Activated T-cell treated with anti-CD3 and anti-CD28 coated beads, Interleukin-2, amount 50 U/mL, for 72 hours (primary cell): ENCODE measurements at places on chromosomes 12 and 14. TPM values are rescaled to one million over a fixed set of nuclear protein-coding genes. Genes with fewer than 3 reads are reported as not detected.

DNA sequence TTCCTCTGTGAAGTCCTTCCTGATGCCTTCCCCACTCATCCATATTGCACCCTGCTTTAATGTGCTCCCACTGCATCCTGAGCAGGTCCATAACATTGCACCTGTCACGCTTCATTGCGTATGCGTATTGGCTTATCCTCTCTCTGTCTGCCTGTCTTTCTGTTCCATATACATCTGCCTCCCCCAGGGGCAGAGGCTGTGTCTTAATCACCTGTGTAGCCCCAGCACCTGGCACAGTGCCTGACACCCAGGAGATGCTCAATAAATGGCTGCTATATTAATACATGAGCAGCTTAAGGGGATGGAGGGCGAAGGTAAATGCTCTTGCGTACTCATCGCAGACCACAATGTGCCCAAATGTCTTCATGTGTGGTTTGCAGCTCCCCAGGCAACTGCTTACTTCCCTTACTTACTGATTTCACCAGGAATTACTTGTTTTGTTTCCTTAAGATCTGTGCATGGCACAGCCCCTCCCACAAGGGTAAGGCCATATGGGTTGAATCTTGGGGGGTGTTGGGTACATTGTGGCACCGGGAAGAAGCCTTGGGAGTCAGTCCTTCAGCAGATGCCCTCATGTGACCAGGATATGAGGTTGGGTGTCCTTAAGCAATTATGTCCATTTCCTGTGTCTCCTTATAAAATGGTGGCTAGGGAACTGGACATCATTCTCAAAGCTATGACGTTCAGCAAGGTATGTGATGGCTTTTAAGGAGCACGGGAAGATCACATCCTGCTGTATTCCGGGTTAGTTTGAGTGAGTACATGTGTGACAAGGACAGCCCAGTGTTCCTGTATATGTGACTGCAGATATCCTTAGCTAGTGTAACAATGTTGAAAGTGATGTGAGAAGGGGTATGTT is 848 bp upstream of the CPNE6 start:
- no peak for DNase-seq

DNA sequence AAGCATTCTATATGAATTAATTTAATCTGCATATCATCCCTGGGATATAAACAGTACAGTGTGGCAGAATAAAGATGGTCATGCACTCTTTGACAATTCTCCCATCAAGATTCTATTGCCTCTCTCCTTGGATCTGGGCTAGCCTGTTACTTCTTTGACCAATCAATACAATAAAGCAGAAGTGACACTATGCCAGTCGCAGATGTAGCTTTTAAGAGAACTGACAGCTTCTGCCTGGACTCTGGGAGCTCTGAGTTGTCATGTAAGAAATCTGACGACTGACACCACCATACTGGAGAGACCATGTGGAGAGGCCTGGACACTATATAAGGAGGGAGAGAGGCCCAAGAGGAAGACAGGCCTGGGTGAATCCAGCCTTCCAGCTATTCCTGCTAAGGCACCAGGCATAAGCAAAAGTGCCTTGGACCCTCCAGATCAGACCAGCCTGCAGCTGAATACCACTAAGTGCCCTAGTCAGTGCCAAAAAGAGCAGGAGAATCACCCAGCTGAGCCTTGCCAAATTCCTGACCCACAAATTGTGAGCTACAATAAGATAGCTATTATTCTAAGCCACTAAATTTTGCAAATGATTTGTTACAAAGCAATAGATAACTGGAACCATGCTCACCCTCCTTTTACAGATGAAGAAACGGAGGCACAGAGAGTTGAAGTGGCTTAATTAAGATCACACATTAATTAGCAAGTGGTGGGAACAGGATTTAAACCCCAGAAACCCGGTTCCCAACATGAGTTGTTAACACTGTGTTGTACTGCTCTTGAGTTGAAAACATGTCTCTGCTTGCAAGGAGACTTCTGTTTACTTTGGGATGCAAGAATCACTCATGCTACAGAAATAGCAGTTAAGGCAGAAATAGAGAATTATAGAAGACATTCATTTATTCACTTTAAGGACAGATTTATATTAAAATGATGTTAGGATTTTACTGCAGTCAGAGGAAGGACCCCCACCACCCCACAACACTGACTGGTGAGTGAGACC is 84.6 kb downstream of the RIN3 start:
- DNase-seq, result no peak

DNA sequence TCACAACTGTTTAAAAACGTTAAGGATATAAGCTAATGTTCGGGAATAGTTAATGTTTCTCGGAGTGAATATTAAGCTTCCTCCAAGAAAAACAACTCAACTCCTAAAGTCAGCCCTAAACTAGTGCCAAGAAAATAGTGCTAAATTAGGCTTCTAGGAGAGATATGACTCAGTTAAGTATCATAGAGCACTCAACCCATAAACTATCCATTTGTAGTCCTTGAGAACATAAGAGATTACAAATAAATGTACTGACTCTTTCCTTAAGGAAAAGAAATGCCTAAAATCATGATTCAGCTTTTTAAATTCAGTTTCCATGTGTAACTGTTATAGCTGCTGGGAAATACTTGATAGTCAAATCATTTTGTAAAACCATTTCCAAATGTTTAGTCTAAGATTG is 117.1 kb downstream of the HMGA2 start:
- no peak for DNase-seq

DNA sequence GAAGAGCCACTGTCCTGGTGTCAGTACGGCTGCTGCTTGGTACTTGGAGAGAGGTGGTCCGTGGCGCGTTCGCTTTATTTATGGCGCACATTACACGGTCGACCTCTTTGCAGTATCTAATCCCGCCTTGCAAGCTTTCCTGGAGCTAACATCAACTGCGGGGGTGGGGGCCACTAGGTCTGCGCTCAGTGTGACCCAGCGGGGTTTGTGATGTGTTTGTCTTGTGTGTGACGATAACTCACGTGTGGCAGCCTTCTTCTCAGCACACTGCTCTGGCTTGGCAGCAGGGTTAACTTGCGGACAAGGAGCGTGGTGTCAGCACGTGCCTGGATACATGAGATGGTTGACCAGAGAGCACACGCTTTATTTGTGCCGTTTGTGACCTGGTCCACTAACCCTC is 122.2 kb upstream of the RTL1 start:
- no peak for DNase-seq

- DNase-seq, result no peak
Measured at GRCh38 chr12:1297639-1298175, 296.7 kb downstream of the FBXL14 start.

- DNase-seq, result no peak
Measured at GRCh38 chr12:11209113-11209512, 22.4 kb upstream of the TAS2R42 start.

DNA sequence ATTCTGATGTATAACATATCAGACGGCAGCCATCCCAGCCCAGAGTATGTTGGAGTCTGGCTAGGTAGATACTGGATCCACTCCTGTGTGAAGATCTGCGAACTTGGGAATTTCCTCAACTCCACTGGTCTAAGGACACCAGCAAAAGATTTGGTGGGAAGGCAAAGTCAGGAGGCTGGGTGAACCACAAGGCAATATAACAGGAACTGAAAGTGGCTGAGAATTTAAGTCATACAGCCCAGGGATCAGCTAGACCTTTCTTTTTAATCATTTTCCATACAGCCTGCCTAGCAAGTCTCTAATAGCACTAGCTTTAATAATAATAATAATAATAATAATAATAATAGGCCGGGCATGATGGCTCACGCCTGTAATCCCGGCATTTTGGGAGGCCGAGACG is 34.8 kb downstream of the BRAP start:
- no peak for DNase-seq

DNA sequence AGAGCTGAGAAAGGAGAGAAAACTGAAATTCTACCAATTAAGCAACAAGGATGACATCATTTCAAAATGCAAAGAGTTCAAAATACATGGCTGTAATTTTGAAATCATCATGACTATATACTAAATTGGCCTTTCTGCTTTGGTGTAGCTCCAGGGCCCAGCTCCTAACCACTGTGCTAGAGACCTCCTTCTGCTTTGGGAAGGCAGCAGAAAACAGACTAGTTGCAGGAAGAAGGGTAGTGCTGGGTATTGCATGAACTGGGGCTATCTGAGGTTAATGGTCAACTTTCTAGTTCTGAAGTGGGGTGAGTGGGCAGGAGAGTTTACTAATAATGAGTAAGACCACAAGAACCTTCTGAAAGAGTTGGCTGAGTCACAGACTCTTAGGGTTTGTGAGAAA is 66.2 kb downstream of the PTGER2 start:
- no peak for DNase-seq

GRCh38 chr14:95500772-95501401 is 15.6 kb downstream of the SYNE3 start:
- no peak for DNase-seq

- no peak for DNase-seq
Measured at GRCh38 chr12:95200128-95200894, 17.0 kb downstream of the FGD6 start.

DNA sequence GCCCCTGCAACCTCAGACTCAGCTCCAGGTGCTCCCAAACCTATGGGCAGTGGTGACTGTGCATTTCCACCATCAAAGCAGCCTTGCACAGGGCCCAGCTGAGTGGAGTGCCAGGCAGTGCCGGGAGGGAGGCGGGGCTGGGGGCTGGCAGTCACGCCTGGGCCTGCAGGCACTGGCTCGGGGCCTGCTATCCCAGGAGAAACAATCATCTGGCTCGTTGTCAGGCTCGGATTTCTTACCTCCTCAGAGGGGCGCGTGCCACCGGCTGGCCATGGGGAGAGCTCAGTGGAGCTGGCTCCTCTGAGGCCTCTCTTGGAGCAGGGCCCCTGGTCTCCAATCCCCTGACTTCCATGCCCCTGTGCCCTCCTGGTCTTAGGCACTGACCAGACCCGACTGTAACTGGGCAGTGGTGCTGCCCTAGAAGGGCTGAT is 20.2 kb upstream of the PPP1R13B start:
- DNase-seq, result no peak

- DNase-seq, result no peak
Measured at GRCh38 chr12:20109676-20110075, 258.7 kb upstream of the PDE3A start.

DNA sequence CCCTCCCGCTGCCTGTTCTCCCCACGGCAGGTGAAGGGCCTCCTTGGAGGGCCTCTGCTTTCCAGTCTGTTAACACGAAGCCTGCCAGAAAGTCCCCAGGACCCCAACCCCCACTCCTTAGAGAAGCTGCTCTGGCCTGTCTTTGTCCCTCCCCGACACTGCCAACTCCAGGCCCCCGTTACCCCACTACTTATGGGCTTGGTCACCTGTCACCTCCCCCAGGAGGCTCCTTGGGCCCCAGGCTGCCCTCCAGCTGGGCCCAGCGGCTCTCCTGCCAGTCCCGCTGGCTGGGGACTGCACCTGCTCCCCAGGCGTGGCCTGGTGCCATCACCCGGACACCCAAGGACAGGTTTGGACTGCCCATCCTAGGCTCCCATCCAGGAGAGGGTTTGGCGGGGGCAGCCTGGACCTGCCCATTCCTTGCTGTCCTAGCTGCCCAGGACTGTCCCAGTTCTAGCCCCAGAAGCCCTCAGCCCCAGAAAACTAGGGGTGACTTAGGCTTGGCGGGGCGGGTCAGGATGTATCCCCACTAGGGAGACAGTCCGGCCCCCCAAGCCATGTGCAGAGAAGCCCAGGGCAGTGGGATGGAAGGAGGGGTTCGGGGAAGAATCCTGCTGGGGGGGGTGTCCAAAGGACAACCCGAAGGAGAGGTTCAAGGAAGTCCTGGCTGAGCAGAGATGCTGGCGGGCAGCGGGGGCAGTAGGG is 155.7 kb upstream of the C14orf180 start:
- DNase-seq, result no peak

GRCh38 chr12:3437986-3438385 is 53.0 kb upstream of the PRMT8 start:
- DNase-seq, result no peak

DNA sequence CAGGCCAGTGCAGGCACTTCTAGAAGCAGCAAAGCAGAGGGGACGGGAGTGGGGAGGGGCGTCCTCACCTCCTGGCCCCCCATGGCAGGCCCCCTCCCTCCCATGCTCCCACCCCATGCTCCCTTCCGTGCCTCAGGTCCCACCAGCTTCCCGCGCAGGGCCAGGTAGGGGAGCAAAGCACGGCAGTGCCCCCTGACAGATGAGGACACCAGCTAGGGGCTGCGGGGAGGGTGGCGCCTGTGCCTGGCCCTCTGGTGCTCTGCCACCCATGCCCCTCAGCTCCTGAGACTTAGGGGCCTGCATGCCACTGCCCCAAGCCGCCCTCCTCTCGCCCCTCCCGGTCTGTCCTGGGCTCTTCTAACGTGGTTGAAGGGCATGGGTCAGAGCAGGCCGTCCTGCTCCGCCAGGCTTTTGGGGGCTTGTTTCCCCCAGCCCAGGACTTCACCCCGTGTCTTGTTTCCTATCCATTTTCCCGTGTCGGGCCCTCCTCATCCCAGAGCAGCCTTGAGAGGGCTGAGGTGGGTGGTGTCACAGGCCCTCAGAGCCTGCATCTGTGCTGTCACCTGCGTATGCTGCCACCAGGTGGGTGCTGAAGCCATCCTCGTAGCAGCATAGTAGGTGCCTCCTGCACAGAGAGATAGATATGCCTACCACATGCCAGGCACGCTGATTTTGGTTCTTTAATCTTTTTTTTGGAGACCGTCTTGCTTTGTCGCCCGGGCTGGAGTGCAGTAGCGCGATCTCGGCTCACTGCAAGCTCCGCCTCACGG is 10.2 kb downstream of the TRMT61A start:
- DNase-seq, result no peak

Gene TMEM179
- total RNA-seq, result 0.46 TPM

Gene KCNJ8
- total RNA-seq, result not detected

Gene P3H3
- 2.6 TPM for total RNA-seq

Gene KRT71
- not detected for total RNA-seq

Gene TAS2R9
- not detected for total RNA-seq

Gene TOMM20L
- total RNA-seq, result not detected

Gene OTX2
- not detected for total RNA-seq

Gene FOXG1
- not detected for total RNA-seq
